Thyroid gland (tissue), 4 donors: ENCODE measurements at places on chromosomes 11 and 22. TPM values are rescaled to one million over a fixed set of nuclear protein-coding genes. Genes with fewer than 3 reads are reported as not detected.

The GAL3ST3 gene
- total RNA-seq: 137 TPM

The FGF4 gene
- total RNA-seq: not detected

The PATE4 gene
- total RNA-seq: not detected

GRCh38 chr11:116638463-116638862 lies 134.3 kb downstream of the BUD13 start:
- no peaks in the 10 kb centered on the region for H3K4me1 ChIP-seq
- H3K4me3 ChIP-seq: no peak overlapping the region
- no peak overlapping the region for H3K27ac ChIP-seq
- H3K36me3 ChIP-seq: no peaks in the 10 kb centered on the region
- no peak for DNase-seq

DNA sequence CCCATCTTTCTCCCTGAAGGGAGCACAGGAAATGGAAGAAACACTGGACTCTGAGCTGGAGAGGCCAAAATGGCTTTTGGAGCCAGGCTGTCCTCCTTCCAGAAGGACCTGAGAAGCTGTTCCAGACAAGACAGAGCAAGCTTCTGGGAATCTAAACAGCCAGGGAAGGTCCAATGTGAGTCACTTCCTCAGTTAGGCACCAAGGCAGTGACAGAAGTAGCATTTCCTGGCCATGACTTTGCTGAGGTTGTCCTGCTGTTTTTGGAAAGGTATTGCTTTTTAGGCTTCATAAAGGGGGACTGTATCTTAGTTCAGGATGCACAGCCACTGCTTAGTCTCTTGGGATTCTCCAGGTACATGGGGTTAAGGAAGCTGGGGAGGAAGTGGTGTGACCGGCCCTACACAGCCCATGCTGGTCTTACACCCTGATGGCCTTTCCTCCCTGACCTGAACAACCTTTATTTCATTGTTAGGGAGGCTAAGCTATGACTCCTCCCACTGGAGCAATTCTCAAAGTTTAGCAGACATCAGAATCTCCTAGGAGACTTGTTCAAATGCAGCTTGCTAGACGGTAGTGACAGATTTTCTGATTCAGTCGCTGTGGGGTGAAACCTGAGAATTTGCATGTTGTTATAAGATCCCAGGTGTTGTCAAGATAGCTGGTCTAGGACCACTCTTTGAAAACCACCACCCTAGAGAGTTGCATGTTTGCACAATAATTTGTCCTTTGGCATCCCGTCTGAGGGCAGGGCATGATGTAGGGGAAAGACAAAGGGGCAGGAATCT lies 6.8 kb upstream of the INSC start:
- no peaks in the 10 kb centered on the region for H3K36me3 ChIP-seq
- no peaks in the 10 kb centered on the region for H3K27me3 ChIP-seq
- DNase-seq: no peak
- H3K4me1 ChIP-seq: no peaks in the 10 kb centered on the region
- no peak overlapping the region for H3K4me3 ChIP-seq

DNA sequence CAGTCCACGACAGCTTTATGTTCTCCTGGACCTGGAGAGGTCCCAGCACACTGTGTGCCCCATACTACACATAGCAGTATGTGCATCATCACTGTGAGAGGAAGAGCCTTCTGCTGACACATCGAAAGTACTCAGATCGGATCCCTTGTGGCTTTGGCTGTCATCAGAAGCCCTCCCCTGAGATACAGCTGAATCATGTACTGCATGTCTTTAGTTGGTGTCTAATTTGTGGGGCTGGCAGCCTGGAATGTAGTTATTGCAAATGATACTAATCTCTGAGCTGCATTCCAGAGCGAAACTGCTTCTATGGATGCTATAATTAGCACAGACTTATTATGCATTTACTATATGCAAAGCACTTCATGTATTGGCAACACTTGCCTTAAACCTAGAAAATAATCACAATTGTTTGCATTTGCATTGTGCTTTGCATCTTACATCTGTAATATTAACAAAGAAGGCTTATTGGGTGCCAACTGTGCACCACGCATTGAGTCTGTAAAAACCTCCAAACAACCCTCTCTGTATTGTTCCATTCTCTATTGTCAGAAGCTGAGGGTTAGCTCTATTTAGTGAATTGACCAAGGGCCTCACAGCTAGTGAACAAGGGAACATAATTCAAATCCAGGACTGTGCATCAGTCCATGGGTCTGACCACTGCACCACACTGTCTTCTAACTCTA lies 89.2 kb upstream of the CRTAM start:
- H3K4me1 ChIP-seq: no peaks in the 10 kb centered on the region
- no peak overlapping the region for H3K27ac ChIP-seq
- H3K4me3 ChIP-seq: no peak overlapping the region
- H3K36me3 ChIP-seq: no peaks in the 10 kb centered on the region
- H3K27me3 ChIP-seq: no peaks in the 10 kb centered on the region

DNA sequence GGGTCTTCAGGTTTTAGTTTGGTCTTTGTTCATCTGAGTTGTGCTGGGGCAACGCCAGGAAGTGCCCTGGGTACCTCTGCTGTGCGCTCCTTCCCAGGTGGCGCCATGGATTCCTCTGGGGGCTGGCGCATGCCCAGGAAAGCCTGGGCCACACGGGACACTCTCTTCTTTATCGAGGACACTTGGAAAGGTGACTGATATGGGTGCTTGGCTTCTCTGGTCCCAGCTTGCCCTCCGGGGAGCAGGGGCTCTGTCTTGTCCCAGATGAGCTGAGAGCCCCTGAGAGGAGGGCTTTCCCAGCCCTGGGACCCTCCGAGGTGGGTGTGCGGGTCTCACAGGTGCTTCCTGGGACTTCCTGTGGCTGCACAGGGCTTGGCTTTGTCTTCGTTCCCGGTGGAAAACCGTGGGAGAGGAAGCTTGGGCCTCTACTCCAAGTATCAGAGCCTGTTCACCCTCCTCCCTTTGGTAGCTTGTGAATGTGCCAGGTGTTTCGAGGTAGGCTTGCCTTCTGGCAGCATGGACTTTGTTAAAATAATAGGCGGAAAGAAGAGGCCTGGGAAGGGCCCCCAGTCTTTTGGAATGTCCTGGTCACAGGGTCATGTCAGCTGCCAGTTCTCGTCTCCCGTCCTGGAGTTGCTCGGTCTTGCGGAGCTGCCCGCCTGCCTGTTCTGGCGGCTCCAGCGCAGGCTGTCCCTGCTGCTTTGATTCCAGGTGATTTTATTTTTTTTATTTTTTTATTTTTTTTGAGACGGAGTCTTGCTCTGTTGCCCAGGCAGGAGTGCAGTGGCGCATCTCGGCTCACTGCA lies 10.1 kb upstream of the NEAT1 start:
- H3K4me1 ChIP-seq: peaks cover 18% of the 10 kb centered on the region
- DNase-seq: no peak
- H3K36me3 ChIP-seq: peaks cover 24% of the 10 kb centered on the region
- H3K27ac ChIP-seq: peak overlapping the region; percentile 45

- no peaks in the 10 kb centered on the region for H3K36me3 ChIP-seq
- no peaks in the 10 kb centered on the region for H3K27me3 ChIP-seq
- H3K4me3 ChIP-seq: no peak overlapping the region
- H3K27ac ChIP-seq: no peak overlapping the region
- DNase-seq: no peak
Observed at GRCh38 chr11:30357872-30358271, 35.0 kb downstream of the ARL14EP start.

- no peaks in the 10 kb centered on the region for H3K4me1 ChIP-seq
- no peak for DNase-seq
- no peak overlapping the region for H3K27ac ChIP-seq
Observed at GRCh38 chr11:109249597-109249996, 172.4 kb upstream of the C11orf87 start.

DNA sequence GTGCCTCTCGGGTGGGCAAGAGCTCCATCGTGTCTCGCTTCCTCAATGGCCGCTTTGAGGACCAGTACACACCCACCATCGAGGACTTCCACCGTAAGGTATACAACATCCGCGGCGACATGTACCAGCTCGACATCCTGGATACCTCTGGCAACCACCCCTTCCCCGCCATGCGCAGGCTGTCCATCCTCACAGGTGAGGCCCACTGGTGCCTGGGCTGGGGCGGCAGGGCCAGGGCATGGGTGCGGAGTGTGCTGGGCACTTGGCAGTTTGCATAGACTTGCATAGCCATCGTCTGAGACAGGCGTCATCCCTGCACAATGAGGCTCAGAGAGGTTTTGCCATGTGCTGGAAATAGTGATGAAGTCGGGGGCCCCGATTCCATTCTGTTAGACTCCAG lies 6.3 kb downstream of the RASD2 start:
- H3K4me1 ChIP-seq: peaks cover 4% of the 10 kb centered on the region
- H3K27me3 ChIP-seq: no peaks in the 10 kb centered on the region
- H3K4me3 ChIP-seq: no peak overlapping the region
- DNase-seq: no peak
- no peaks in the 10 kb centered on the region for H3K36me3 ChIP-seq

- no peak overlapping the region for H3K27ac ChIP-seq
- no peaks in the 10 kb centered on the region for H3K4me1 ChIP-seq
- DNase-seq: no peak
- H3K27me3 ChIP-seq: no peaks in the 10 kb centered on the region
Observed at GRCh38 chr11:31422703-31423102, 53.0 kb downstream of the DNAJC24 start.

DNA sequence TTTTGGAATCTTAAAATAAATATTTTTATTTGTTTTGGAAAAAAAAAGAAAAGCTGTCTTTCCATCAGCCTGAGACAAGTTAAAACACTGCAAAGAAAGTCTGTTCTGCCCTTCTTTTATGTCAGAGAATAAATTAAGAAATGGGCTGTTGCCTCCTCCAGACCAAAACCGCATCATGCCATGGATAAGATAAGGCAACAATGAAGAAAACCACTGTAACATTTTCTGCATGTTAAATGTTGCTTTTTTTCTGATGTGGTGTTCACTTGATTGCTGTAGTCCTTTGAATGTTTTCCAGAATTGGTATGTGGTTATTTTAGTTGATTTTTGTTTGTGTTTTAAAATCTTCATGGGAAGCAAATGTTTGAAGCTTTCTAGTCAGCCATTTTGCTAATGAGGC lies 319.2 kb upstream of the CNTN5 start:
- no peak overlapping the region for H3K27ac ChIP-seq
- DNase-seq: no peak
- no peaks in the 10 kb centered on the region for H3K4me1 ChIP-seq
- no peak overlapping the region for H3K4me3 ChIP-seq
- H3K27me3 ChIP-seq: no peaks in the 10 kb centered on the region

- no peak overlapping the region for H3K4me3 ChIP-seq
- no peaks in the 10 kb centered on the region for H3K4me1 ChIP-seq
- DNase-seq: no peak
- H3K27me3 ChIP-seq: no peaks in the 10 kb centered on the region
Observed at GRCh38 chr11:14158393-14158792, 195.9 kb downstream of the SPON1 start.

DNA sequence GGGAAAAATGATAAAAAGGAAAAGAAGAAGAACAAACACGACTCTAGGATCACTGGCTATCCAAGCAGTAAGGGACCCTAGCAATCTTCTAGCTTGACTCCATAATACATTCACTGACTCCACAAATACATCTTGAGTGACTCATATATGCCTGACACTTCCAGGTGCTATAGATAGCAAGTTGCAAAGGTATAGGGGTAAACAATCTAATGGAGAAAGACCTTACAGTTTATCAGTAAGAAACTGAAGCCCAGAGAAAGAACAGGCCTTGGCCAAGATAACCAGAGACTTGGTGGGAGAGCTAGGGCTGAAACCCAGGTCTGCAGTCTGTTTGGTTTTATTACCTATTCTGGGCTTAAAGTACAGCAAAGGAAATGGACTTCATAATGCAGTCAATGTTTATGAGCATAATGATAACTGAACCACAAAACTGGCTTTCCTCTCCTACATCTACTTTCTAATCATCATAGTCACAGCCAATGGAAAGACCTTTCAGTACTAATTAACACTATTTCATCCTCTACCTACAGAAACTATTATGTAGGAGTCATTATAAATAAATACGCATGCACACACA lies 19.7 kb upstream of the SLC5A1 start:
- no peaks in the 10 kb centered on the region for H3K36me3 ChIP-seq
- H3K27me3 ChIP-seq: no peaks in the 10 kb centered on the region
- DNase-seq: no peak
- no peak overlapping the region for H3K4me3 ChIP-seq
- H3K27ac ChIP-seq: no peak overlapping the region

DNA sequence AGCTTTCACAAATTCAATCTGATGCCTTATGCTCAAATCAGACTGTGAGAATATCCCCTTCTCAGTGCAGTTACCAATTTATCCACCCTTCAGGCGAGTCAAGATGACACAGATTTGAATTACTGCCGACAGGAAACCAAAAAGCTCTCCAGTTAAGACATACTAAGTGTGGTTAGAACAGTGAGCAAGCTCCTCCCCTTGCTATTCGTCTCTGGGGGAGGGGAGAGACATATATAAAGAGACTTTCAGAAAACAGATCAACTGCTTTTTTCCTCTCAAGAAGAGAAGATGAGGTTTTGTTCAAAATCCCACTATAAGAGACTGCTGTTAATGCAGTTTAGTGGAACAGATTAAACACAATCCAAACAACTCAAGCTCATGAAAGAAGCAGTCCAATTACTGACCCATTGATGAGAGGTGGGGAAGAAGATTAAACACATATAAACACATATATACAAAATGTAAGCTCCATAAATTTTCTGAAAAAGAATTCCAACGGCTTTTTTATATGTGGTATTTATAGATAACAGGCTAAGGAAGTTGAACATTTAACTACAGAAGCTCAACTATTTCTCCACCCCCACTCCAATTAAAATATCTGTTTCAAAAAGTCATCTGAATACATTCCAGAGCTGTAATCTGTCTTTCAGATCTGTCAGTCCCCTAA lies 102.7 kb downstream of the MRTFA start:
- H3K27me3 ChIP-seq: no peaks in the 10 kb centered on the region
- H3K4me3 ChIP-seq: no peak overlapping the region
- H3K36me3 ChIP-seq: no peaks in the 10 kb centered on the region
- DNase-seq: no peak
- H3K4me1 ChIP-seq: peaks cover 57% of the 10 kb centered on the region

GRCh38 chr22:26437694-26438392 lies 8.8 kb downstream of the ASPHD2 start:
- no peaks in the 10 kb centered on the region for H3K4me1 ChIP-seq
- H3K36me3 ChIP-seq: no peaks in the 10 kb centered on the region
- H3K27me3 ChIP-seq: no peaks in the 10 kb centered on the region
- H3K4me3 ChIP-seq: no peak overlapping the region
- no peak for DNase-seq
- H3K27ac ChIP-seq: no peak overlapping the region

GRCh38 chr11:71309181-71309580 lies 56.8 kb upstream of the SHANK2 start:
- H3K4me3 ChIP-seq: no peak overlapping the region

- no peak for DNase-seq
- peak overlapping the region; percentile 85 for H3K27ac ChIP-seq
- no peaks in the 10 kb centered on the region for H3K36me3 ChIP-seq
- H3K4me3 ChIP-seq: no peak overlapping the region
- peaks cover 70% of the 10 kb centered on the region for H3K4me1 ChIP-seq
- no peaks in the 10 kb centered on the region for H3K27me3 ChIP-seq
Observed at GRCh38 chr11:7538031-7538430, 24.2 kb downstream of the PPFIBP2 start.

DNA sequence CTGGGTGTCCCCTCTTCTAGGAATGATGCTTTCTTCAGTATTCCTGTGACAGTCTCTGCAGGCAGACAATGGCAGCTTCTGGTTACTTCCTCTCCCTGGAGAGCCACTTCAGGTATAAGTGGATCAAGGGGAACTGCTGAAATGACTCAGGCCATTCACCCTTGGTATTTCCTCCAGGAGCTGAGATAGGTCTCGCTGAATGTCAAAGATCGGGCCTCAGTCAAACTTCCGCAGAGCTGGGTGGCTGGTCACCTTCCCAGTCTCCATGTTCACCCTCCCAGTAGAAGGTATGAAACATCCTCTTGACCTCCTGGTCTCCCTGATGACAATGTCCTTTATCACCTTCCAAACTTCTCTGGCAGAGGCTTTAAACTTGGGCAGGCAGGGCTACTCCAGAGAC lies 1.8 kb upstream of the ANKK1 start:
- no peak overlapping the region for H3K27ac ChIP-seq
- H3K36me3 ChIP-seq: no peaks in the 10 kb centered on the region
- peaks cover 8% of the 10 kb centered on the region for H3K4me1 ChIP-seq
- H3K4me3 ChIP-seq: no peak overlapping the region
